Kidney epithelial cell (primary cell): ENCODE measurements at places on chromosomes 16 and 17.

GRCh38 chr16:25000683-25001082 lies 14.5 kb downstream of the ARHGAP17 start:
- DNase-seq = no peak

- DNase-seq = peak; percentile 32
Measured at GRCh38 chr16:76705892-76706291, 428.7 kb downstream of the CNTNAP4 start.

GRCh38 chr17:18076936-18077335 lies 10.8 kb upstream of the DRG2 start:
- no peak for DNase-seq

DNA sequence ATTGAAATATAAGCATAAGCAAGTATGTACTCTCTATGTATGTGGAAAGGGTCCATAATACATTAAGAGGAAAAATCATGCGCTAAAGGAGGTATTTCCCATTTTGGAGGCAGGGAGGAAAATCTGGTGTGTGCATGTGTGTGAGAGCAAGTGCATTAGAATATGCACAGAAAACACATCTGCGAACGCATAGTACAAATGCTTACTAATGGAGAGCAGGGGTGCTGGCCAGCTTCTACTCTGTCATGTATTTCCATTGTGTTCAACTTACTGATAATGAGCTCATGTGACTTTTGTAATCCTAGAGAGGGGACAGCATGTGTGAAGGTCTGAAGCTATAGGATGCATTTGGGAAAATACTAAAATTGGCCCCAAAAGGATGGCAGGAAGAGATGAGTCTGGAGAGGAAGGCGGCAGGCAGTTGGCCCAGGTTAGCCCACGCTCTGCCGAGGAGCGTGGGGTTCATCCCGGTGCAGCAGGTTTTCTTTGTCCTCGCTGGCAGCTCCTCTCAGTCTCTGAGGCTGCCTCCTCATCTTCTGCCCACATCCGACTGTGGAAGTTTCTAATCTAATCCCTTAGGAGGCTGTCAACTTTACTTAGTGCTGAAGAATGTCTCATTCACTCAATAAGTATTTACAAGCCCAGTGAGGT lies 17.8 kb upstream of the KSR1 start:
- DNase-seq = no peak
